Renal pelvis (tissue), 12 donors: ENCODE measurements at places on chromosomes 6 and 20.

GRCh38 chr6:132413499-132413802 is 12.2 kb upstream of the MOXD1 start:
- DNase-seq: no peak

DNA sequence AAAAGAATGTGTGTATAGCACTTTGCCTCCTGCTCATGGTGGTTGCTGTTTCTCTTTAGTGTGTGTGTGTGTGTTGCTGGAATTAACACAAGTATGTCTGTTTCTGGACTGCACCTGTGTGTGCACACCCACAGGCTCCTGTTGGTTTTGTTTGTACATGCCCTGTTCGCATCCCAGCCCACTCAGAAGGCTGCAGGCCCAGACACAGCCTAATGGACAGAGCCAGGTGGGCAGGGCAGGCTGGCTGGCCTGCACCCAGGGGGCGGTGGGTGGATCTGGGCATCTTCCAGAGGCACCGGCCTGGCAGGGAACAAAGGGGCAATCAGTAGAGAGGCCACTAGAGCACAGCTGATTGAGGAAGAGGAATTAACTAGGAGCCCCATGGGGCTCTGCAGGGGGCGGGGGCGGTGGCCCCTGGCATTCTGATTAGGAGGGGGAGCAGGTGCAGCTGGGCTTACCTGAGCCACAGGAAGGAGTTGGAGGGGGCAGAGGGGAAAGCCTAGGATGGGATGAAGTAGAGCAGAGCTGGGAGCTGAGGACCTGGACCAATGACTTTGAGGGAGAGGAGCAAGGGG is 21.9 kb downstream of the CD40 start:
- DNase-seq: no peak

GRCh38 chr6:53089948-53090347 is 24.7 kb downstream of the FBXO9 start:
- DNase-seq: no peak

DNA sequence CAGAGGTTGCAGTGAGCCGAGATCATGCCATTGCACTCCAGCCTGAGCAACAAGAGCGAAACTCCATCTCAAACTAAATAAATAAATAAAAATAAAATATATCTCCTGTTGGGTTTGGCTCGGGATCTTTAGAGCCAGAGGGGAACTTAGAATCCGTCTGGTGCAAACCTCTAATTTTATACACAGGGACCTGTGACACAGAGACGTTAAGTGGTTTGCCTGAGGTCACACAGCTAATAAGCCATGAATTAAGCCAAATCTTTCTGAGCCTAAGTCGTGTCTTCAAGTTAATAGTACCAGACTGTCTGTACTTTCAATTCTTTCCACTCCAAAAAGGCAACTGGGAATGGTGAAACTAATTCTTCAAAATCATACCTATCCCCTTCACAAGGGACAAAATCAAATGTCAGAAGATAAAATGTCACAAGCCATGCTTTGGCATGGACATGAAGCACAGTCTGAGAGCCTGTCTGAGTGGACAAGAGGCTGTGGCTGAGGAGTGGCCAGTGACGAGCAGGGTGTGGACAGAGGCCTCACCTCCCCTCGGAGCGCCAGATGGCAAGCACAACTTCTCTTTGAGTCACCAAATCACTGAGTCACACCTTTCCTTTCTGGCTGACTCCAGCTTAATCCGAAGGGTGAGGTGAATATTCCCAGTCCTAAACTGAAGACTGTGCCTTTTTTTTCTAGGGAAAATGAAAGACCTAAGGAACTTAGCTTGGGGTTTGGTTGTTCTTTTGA is 177.4 kb downstream of the TFAP2A start:
- DNase-seq: no peak
